HT-29 (cell line): ENCODE measurements at places on chromosomes 4 and X.

DNA sequence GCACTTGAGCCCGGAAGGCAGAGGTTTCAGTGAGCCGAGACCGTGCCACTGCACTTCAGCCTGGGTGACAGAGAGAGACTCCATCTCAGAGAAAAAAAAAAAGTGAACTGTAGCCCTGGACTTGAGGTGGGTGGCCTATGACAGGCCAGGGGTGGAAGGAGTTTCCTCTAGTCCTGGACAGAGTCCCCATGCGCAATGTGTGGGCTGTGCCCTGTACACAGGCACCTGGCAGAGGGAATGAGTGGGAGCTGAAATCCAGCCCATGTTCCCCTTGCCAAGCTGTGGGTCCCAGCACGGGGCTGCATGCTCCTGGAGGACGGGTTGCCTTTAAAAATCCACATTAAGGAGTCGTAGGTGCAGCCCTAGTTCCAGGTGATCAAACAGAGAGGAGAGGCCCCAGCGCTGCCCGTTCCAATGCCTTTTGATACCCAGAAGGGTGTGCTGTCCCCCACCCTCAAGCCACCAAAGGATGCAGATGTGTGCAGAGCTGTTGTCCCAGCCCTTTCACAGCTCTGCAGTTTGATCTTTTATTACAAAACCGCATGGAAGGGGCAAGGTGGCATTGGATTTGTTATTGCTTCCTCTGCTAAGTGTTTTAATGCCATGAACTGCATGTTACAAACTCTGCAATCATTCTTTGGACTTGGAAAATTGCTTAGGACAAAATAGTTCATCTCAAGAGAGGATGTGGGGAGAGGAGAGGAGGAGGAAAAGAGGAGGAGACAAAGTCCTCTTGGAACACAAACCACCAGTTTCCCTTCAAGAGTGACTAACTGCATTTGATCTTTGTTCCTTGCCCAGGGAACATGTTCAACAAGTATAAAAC is 38.0 kb upstream of the PDK3 start:
- no peak for DNase-seq

DNA sequence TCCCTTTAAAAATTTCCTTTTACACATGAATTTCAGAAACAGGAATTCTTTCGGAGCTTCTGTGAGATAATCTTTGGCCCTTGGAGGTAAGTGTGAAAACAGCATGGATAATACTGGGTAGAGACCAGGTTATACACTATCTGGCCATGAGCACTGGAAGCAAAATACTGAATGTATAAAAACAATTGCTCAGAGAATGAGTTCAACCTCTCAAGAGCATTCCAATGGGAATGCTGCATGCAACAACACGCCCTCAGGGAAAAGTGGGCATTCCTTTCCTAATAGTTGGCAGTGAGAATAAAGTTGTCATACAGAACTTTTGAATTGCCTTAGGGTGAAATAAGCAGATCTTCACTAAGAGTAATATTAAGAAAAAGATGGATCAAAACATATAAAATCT is 574.8 kb upstream of the DIPK2B start:
- no peak for DNase-seq

DNA sequence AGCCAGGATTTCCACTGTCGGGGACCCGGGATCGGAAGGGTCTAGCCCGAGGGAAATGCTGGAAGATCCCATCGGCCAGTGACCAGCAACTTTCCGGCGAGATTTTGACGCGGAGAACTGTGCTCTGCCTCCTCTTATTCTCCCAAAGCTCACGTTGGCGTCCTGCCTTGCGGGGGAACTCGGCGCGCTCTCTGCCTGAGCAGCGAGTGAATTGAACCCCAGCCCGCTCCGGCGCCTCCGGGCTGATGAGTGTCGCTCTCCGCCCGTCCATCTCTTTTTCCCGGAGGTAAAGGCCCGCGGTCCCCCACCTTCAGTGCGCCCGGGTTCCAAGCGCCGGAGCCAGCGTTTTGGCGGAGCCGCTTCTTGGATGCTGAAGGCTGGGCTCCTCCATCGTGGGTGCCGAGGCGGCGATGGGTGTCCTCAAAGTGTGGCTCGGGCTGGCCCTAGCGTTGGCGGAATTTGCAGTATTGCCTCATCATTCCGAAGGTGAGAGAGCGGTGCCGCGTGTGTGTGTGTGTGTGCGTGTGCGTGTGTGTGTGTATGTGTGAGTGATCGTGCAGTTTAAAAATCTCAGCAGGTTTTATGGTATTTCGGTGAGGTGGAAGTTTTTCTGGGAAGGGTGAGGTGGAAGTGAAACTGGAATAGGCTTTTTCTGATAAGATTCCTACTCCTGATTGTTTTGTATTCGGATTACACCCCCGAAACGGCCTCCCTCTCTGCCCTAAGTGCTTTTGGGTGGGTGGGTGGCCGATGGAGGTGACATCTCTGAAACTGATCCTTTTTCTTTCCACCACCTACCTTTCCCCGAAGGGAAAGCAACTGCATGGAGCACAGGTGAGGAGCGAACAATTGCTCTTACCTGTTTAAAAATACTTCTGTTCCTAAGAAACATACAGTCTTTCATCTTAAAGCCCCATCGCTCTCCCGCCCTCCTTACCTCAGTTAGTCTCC is 752 bp downstream of the FRAS1 start:
- peak; percentile 69 for DNase-seq

GRCh38 chr4:44535981-44536380 is 87.4 kb upstream of the KCTD8 start:
- no peak for DNase-seq
